AG09319 (cell line): ENCODE measurements at places on chromosomes 2 and 18.

- DNase-seq: no peak
These were observed 320.5 kb upstream of the SKOR2 start for GRCh38 chr18:47571957-47572356.

DNA sequence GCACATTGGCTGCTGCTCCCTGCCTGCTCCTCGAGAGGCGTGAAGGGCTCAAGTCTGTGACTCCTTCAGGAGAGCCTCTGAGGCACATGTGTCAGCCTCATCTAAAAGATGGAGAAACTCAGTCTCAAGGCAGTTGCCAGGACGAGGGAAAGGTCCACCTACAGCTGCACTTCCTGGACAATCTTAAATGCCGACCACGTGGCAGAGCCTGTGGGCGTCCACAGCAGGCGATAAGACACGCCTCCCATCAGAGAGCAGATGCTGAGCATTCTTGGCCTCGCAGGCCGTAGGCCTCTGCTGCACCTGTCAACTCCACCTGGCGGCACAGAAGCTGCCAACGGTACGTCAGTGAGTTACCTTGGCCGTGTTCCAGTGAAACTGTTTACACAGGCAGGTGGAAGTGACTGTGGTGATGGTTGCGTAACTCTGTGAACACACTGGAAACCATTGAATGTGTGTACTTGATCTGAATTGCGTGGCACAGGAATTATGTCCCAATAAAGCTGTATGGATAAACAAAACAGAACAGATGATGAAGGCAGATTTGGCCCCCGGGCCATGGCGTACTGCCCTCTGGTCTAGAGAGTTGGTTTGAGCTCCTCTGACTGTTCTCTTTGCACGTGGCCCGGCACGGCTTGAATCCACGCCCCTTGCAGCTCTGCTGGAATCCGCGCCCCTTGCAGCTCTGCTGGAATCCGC lies 114.5 kb downstream of the RNF144A start:
- no peak for DNase-seq

DNA sequence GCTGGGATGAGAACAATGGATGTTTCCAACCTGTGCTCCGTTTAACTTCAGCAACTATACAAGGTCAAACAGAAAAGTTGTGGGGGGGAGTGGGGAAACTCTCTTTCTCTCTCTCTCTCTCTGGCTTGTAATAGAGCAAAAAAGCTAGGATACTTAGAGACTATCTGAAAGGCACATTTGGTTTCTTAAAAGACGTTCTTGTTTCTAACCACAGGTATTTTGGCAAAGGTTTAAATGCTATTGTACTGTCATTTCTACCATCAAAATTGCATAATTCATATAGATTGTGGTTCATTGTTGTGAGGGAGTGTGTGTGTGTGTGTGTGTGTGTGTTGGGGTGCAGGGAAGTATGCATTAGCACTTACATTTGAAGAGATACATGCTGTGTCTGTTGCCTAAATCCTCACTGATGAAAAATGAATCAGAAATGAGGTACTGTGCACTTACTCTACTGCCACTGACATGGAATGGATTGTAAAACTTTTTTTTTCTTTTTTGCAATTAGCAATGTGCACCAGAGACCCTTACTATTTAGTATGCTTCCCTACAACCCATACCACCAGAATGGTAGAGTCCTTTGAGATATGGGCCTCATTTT lies 841.0 kb upstream of the PIK3C3 start:
- no peak for DNase-seq

DNA sequence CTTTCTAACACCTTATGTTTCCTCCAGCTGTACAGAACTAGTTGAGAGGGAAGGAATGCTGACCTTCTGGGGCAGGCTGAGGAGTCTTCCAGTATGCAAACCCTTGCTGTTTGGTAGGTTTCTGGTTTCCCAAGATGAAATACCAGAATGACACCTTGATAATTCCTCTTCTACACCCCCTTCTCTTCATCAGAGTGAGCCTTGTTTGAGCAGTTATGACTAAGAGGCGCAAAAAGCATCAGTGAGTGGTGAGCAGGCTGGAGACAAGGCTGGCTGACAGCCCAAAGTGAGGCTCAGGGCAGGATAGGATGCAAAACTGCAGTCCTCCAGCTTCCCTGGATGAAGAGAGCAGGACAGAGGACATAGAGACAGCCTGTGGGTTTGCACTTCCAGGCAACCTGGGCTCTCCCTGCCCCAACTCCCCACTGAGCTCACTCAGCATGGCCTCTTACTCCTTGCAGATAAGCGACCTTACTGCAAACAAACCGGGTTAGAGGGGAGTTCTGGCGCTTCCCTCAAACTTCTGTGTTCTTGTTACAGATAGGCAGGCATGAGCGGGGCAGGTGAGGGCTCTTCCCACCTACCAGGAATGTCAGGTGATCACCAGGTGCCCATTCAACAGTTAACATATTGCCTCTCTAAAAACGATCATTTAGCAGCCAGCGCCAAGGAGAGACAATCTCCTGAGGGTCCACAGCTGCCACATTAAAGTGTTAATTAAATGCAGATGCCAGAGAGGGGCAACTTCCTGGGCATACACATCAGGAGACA lies 5.4 kb downstream of the MPPE1 start:
- DNase-seq: no peak

- DNase-seq: no peak
These were observed 112.3 kb downstream of the BCL2 start for GRCh38 chr18:63207143-63207790.

DNA sequence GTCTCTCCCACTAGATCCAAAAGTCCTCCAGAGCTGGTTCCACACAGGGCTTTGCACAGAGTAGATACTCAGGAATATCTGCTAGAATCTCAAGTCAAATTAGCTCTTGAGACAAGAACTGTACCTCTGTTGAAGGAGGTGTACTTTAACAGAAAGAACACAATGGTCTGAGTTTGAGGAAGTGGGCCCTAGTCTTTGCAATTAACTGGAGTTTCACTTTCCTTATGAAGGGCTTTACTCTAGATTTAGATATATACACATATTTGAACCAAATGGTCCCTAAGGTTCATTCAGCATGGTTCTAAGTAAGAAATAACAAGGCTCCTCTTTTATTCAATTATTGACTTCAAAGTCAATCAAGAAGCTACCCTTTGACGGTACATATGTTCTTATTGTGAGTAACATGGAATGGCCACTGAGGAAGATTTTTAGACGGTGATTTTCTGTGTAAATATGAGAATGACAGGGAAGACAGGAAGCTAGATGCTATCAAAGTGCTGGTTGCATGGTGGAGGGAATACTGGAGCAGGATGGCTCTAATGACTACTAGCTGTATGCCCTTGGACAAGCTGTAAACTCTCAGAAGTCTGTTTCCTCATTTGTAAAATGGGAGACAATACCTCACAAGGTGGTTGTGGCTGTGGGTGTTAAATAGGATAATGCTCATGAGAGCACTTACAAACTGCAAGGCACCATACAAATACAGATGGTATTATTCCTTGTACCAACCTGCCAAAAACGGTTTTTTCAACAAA lies 73.5 kb upstream of the SERTAD2 start:
- DNase-seq: no peak

DNA sequence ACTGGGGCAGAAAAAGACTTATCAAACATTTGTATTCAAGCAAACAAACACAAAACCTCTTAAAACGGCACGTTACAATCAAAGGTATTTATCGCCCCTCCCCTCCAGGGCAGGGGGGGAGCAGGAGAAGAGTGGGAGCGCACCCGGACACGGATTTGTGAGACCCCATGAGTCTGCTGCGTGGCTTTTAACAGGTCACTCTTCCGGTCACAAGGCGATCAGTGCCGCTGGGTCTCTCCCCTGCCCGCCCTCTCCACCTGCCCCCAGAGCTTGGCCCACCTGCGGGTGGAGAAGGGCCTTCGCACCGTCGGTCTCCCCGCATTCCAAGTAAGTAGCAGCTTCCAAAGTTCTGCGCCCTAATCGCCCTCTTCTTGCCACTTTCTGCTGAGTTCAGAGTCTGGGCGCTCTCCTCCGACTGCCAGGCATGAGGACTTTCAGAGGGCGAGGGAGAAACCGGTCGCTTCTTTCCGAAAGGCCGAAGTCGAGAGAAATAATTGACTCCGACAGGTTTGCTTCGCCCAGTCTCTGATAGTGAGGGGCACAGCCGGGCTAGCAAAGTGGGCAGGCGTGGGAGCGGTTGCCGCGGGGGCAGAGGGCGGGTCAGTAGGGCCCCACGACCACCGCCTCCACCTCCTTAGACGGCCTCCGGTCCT lies 800 bp downstream of the RPRM start:
- DNase-seq: no peak

- DNase-seq: no peak
These were observed 197.5 kb upstream of the RAB6C start for GRCh38 chr2:129781749-129782632.

DNA sequence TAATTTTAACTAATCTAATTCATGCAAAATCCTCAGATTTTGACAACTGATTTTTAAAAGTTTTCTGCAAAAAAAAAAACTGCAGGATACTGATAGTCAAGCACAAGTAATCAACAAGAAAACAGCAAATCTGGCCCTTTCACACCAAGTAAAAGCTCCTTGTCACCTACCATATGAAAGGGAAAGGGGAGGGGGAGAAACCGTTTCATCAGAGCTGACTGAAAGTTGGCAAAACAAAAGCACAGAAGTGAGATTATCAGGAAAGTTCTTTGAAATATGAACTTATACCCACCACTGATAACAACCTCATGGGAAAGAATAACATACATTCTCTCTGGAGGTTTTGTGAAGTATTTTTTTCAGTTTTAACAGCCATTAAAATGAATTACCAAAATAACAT lies 38.7 kb downstream of the ZNF521 start:
- DNase-seq: no peak

GRCh38 chr2:117935954-117936353 lies 77.9 kb downstream of the CCDC93 start:
- no peak for DNase-seq

DNA sequence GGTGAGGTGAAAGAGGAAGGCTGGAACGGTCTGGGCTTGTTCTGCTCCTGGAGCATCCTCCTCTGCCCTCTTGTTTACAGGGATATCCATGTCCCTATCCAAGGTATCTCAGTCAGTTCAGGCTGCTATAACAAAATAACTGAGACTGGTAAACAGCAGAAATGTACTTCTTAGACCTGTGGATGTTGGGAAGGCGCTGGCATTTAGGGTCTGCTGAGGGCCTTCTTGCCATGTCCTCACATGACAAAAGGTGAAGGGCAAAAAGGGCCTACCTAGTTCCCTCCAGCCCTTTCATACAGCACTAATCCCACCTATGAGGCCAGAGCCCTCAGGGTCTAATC lies 65.6 kb downstream of the INPP4A start:
- no peak for DNase-seq

- no peak for DNase-seq
These were observed 281.1 kb upstream of the SLC14A2 start for GRCh38 chr18:45334191-45334590.

DNA sequence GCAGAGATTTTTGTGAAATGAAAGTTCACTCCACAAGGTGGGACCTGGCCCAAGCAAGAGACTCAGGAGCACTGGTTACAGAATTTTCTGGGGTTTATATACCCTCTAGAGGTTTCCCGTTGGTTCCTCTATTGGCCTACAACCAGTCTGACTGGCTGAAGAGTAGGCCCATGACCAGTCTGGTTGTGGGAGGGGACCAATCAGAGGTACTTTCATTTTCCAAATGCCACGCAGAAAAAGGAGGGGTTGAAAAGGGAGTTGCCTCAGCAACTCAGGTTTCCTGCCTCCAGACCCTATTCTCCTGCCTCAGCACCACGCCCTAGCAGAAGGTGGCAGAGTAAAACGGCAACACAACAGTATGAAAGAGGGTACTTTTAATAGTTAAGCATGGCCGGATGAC lies 98.4 kb downstream of the COLEC12 start:
- DNase-seq: no peak

- DNase-seq: no peak
These were observed 130.2 kb downstream of the NCKAP5 start for GRCh38 chr2:133438026-133438425.

DNA sequence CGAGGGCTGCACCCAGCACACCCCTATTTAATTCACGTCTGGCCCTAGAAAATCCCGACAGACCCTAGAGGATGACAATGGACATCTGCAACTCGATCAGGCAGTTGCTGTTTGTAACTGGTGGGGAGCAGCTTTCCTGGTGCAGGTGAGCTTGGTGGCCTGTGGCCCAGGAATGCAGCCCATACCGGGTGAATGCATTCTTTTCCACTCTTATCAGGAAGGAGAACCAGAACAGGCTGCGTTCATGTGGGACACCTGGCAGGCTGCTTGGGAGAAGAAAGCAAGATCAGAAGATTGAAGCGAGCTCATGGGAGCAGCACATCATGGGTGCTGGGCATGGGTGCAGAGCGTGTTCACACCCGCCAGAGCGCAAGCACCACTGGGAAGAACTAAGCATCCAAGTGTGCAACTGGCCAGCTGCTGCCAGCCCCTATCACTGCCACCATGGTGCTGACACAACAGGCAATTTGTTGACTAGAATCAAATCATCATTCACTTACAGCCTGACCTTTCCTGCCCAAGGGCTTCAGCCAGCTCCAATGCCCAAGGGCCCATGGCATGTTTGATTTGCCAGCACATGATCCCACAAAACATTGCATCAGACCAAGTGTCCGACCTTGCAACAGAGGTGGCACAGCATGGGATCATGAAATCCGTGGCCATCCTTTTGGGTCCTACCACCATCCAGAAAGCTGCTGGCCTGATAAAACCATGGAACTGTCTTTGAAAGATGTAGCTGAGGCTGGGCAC lies 241.7 kb upstream of the ID2 start:
- no peak for DNase-seq

- no peak for DNase-seq
These were observed 18.5 kb downstream of the PHOSPHO2 start for GRCh38 chr2:169712791-169713227.

- DNase-seq: no peak
These were observed 20.2 kb upstream of the KLF11 start for GRCh38 chr2:10022966-10023662.

DNA sequence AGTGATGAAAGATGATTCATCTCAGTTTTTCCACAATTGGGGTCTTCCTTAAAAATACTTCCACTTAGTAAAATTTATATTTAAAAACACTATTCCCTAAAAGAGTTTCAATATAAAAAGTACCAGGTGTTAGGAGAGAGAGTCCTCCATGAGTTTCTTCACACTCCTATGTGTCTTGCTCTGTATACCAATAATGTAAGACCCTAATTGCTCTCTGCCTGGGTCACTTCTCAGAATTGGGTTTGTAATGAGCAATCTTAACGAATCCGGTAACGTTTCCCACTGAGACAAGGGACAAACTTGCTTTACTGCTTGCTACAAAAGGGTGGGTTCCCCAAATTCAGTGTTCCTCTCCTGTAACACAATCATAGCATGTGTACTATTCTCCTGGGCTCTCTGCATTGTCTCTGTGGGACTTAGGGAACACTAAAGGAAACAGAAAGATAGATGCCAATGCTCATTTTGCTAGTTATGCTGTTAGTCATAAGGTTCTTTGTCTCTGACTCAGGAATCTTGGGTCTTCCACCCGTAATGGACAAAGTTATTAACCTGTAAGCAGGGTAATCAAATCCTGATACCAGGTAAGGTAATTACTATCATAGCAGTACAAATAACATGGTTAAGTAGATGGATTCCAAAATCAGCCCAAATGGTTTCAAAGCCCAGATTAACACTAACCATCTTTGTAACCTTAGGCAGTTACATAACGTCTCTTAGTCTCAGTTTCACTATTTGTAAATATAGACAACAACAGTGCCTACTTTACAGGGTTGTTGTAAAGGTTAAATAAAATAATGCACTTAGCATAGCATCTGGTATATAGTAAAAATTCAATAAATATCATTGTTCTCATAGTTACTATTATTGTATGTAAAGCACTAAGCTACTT lies 46.3 kb downstream of the ITSN2 start:
- no peak for DNase-seq
